Neural progenitor cell (in vitro differentiated cells): ENCODE measurements at places on chromosomes 2 and 18. TPM values are rescaled to one million over a fixed set of nuclear protein-coding genes. Genes with fewer than 3 reads are reported as not detected.

- DNase-seq: no peak
Observed at GRCh38 chr2:155382776-155383175, 684.3 kb downstream of the KCNJ3 start.

DNA sequence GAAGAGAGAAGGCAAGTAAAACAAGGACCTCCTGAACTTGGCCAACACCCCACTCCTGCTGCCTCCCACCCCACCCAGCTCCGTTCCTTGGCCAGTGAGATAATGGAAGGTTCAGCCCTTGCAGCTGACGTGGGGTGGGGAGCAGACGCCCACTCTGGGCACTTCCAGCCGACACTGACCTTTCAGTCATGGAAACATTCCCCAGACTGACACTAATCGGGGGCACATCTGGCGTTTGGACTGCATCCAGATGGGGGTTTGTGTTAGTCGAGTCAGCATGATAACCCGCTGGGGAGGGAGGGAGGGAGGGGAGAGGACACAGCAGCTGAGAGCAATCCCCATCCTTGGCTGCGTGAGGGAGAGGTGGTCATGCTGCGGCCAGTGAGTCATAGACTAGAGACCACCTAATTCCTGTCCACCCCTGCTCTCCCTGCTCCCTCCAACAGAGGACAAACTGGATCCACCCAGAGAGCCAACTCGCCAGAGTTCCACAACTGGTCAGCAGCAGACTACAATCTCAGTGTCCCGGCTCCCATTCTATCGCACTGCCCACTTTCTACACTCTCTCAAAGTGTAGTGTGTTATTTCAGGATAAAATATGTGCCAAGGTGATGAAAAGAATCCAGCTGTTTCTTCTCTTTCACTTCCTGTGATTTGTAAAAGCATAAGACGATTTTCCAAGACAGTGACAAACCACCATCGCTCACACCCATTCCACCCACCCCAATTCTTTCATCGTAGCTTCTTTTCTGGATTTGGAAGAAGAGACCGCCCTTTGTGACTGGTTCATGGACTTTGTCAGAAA is 115.4 kb upstream of the PKDCC start:
- DNase-seq: no peak

The ZAP70 gene
- total RNA-seq: 0.37 TPM in 1 of 2 replicates, not detected in the other

- no peak for DNase-seq
Observed at GRCh38 chr2:176552501-176553135, 283.4 kb downstream of the MTX2 start.
